ENCODE measurements at places on chromosomes 4 and X.

- peak; percentile 25 for DNase-seq
These were observed 42.2 kb upstream of the HGFAC start for GRCh38 chr4:3399277-3400194.

- no peak for DNase-seq
These were observed 117.0 kb downstream of the ADAM29 start for GRCh38 chr4:175034986-175035705.

- DNase-seq: no peak
These were observed 17.9 kb downstream of the PPA2 start for GRCh38 chr4:105455998-105456397.

GRCh38 chr4:174707051-174707676 lies 121.9 kb downstream of the GLRA3 start:
- no peak for DNase-seq

GRCh38 chrX:148755111-148755510 lies 254.7 kb downstream of the AFF2 start:
- DNase-seq: no peak

DNA sequence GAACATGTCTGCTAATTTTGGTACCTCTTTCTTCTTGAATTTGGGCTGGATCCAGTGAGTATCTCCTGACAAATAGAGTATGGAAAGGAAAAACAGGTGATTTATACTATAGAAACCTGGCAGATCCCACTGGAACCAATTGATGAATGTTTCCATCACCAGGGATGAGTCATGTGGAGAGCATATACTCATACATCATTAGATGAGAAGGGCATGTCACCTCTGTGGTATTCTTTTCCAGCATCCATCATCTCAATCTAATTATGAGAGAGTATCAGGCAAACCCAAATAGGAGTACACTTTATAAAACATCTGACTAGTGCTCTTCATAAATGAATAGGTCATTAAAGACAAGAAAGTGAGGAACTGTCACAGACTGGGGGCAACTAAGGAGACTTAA lies 90.7 kb downstream of the CLDN22 start:
- DNase-seq: no peak

DNA sequence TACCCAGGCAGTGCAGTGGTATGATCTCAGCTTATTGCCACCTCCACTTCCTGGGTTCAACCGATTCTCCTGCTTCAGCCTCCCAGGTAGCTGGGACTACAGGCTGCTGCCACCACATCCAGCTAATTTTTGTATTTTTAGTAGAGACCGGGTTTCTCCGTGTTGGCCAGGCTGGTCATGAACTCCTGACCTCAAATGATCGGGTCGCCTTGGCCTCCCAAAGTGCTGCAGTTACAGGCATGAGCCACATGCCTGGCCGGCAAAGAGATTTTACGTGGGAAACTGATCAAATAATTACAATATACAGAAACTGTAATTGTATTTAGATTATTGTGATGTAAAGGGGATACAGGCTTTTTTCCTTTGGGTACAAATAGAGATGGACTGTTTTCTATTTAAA lies 33.7 kb downstream of the RBPJ start:
- no peak for DNase-seq

- DNase-seq: no peak
These were observed 238.5 kb upstream of the PGRMC2 start for GRCh38 chr4:128525992-128526630.

GRCh38 chrX:108468486-108468885 lies 28.8 kb downstream of the COL4A5 start:
- DNase-seq: no peak

DNA sequence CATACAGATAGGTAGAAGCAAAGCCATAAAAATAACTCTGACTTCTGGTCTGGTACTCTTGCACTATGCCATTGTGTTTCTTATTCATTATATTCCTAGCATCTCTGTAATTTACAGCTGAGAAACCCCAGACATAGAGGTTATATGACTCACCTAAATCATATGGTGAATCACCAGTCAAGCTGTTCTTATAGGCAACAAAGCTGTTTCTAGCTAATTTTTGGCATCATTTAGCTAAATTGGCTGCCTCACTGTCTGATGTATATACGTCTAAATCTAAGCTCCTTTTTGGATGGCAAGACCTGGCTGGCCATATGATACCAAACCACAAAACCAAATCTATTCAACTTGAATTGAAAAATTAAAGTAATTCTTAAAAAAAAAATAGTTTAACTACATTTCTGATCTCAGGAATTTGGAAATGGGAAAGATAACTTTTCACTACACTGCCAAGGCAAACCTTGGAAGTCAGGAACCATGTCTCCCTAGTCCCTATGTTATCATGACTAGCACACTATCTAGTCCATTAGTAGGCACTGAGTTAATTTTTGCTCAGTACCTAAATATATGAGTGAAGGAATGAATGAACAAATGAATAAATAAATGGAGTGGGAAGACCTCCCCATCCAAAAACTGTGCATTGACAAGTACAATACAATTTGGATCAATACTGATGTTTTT lies 41.3 kb upstream of the STAG2 start:
- no peak for DNase-seq

- no peak for DNase-seq
These were observed 879.1 kb downstream of the SH3BGRL start for GRCh38 chrX:82081027-82081426.

DNA sequence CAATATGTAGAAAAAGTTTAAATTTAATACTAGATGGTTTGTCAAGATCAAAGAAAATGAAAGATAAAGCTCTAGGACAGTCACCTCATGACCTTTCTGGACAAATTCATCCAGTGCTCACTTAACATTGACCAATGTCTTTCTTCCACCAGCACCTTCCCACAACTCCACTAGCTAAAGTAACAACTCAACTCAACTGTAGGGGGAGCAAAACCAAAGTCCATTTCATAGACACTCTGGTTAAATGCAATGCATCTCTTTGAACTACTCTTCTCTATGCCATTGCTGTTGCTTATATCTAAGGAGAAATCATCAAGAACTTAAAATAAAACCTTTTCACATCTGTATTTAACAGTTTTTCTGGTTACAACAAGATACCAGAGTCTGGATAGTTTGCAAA lies 25.1 kb downstream of the UGT2B4 start:
- DNase-seq: peak; percentile 1

DNA sequence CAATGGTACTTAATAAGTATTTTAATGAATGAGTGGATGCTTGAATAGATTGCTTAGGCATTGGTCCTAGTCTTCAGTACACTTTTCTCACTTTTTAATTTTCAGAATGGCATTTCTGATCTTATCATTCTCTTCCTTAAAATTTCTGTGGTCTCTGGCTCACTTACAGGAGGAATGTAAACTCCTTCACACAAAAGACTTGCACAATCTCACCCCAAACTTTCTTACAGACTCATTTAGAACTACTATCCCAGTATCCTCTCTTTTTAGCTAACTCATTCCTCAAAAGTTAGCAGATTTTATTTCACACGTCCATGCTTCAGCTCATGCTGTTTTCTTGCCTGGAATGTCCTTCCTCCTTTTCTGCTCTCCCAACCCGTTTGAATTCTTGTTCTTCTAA lies 350.1 kb downstream of the GRXCR1 start:
- no peak for DNase-seq

GRCh38 chr4:144650311-144651005 lies 4.5 kb downstream of the HHIP start:
- peak; percentile 68 for DNase-seq

DNA sequence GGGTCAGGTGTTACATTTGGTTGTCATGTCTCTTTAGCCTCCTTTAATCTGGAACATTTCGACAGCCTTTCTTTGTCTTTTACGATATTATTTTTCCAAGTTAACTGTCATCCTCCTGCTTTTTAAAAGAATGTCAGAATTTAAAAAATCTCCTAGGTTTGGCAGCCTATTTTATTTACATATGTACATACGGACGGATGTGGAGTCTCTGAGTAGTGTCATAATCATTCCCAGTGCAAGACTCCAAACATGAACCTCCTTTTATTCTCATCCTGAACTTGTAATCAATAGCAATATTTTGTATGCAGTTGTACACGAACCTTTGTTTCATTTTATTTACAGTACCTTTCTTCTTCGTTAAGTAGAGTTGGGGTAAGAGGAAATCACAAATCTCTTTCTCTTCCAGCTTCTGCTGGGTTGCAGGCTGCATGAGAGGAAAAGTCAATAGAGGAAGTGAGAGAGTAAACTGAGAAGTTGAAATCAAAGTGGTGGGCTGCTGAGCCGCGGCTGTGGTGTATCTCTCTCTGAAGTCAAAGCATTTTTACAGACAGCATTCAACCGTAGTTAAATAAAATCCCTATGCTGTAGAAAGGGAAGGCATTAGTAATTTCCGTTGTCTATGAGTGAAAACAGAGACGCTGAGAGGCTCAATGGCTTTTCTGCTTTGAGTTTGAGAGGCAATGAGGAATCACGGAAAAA lies 53.9 kb upstream of the RPS6KA3 start:
- DNase-seq: peak; percentile 79

DNA sequence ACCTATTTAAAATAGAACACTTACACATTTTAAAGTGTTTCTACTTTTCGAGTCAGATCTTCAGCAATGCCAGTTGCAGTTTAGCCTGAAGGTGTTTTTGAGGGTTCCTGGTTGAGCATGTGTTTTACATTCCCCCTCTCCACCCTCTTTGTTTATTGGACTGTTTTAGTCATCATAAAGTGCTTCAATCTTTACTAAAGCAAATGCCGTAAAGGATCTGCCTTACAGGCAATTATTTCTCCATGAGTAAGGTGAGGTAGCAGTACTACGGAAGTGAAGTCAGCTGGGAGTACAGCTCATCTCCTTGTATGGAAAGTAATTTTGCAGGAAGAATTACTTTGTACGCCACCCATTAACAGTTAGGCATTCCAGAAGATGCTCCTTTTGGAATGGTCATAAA lies 36.9 kb downstream of the PDLIM5 start:
- no peak for DNase-seq

DNA sequence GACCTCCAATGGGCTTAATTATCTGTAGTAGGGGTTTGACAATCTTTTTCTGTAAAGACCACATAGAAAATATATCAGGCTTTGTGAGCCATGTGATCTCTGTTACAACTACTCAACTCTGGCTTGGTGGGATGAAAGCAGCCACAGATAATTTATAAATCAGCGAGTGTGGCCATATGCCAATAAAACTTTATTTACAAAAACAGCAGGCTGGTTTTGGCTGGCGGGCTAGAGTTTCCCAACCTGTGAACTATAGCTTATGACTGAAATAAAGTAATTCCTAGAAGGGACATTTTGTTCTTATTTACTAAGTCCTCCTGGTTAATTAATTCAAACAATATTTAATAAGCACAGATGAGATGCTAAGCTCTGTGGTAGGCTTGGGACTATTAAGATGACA lies 35.9 kb upstream of the AMELX start:
- DNase-seq: no peak

DNA sequence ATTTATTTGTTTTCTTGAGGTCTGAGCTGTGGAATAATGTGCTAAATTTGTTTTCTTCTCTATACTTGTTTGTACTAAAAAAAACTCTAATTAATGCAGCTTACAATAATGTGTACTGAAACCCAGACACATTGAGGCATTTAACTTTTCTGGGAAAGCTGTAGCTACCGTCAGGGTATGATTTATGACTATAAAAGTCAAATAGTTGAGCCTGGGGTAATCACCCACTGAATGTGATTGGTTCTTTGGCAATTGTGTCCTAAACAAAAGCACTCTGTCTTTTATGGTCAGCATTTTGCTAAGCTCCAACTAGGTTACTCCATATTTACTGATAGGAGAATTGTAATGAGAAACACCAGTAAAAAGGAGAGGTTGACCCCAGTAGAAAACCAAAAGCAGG lies 65.9 kb upstream of the CBLL2 start:
- no peak for DNase-seq

DNA sequence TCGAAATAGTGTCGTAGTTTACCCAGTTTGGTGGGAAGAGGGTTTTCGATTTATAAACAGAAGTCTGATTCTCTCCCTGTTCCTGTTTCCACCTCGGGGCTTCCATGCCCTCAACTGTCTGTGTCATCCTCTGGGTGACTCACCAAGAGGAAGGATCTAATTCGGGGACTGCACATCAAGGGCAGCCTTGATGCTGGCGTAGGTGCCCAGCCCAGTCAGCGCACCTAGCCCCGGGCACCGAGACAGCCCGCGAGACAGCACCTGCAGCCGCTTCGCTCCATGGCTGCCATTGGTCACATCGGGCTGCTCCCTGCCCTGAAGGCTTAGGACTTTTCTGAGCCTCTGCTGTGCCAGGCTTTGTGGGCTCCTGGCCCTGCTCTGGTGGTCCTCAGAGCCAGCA lies 7.7 kb downstream of the ABCD1 start:
- DNase-seq: no peak

DNA sequence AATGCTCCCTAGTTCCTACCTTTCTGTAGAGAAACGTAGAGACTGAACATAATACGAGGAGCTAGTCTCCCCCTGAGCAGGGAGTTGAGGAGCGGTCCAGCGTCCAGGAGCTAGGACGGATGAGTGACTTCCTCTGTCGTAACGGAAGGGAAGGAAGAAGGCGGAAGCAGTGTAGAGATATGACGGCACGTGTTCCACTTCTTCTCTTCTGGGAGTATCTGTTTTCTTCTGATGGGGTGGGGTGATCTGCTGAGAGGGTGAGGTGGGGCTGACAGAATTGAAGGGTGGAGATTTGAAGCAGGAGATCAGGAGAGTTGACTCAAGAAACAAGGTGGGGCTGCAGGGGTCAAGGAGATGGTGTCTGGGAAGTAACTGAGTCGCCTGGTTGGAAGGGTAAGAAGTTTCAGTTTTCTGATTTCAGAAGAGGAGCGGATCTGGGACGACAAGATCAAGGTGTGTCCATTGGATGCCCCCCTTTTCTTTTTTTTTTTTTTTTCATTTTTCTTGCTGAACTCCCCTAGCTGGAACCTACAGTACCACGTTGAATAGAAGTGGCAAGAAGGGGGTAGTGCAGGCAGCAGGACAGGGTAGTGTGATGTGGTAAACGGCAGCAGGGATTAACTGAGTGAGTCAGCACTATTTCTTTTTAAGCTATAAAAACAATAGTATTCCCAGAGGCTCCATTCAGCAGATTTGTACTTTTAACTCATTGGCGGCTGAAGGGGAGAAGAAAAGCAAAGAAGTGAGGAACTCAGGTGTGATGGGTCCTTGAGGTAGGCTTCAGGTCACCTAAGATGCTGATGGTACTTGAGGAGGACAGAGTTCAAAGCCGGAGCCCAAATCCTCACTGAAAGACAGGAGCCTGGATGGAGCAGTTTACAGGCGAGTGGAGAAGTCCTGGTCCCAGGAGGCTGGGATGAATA lies 50.8 kb upstream of the SETD7 start:
- peak; percentile 28 for DNase-seq

- no peak for DNase-seq
These were observed 40.5 kb downstream of the RBPJ start for GRCh38 chr4:26361297-26361696.

- DNase-seq: no peak
These were observed 62.0 kb downstream of the CNGA2 start for GRCh38 chrX:151796576-151796975.

DNA sequence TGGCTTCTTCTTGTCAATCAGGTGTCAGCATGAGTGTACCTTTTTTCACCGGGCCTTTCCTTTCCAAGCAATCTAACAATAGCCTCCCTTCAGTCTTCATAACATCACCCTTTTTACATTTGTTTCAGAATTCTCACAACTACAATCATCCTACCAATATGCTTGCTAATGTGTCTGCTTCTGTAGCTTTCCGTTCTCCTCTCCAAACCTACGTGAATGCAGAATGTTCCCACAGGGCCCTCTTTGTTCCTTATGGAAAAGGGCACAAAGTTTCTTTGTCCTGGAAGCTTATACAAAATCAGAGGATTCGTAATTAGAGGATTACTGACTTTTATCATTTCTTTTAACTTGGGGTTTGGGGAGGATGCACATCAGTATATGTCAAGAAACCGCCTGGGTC lies 461.8 kb downstream of the CENPC start:
- DNase-seq: no peak

GRCh38 chr4:75733369-75733768 lies 9.0 kb downstream of the USO1 start:
- no peak for DNase-seq

GRCh38 chr4:101334963-101335572 lies 12.3 kb downstream of the PPP3CA start:
- no peak for DNase-seq
